ENCODE measurements at places on chromosomes 4 and X. TPM values are rescaled to one million over a fixed set of nuclear protein-coding genes. Genes with fewer than 3 reads are reported as not detected.

DNA sequence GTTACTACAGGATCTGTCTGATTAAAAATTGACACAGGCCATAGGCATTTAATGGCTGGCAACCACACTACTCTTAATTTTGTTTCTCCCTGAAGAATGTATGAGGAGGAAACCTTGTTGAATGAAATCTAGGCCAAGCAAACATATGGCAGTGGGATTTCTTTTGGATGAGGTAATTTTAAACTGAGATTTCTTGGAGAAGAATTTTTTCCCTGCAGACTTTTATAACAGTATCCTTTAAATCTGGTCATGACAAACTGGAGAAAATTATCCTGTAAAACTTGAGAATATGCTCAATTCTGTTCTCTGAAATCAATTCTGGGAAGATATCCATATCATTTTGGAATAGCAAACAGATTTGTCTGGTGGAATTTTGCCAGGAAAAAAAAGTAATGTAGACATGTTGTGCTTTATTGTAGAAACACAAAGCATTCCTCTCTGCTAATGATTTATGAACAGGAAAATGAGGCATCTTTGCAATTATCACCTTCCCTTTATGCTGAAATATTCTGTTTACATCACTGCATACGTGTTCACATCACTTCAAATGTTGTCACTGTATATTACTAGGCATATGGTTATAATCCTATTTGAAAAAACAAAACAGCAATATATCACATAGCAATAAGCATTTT, 108.3 kb upstream of the ARSJ start:
- DNase-seq: no peak
- H3K4me1 ChIP-seq: no peaks in the 10 kb centered on the region
- H3K27ac ChIP-seq: no peak overlapping the region
- no peaks in the 10 kb centered on the region for H3K36me3 ChIP-seq

GRCh38 chrX:132144061-132144460, 16.2 kb upstream of the FRMD7 start:
- H3K36me3 ChIP-seq: no peaks in the 10 kb centered on the region
- H3K4me1 ChIP-seq: no peaks in the 10 kb centered on the region
- DNase-seq: no peak
- no peaks in the 10 kb centered on the region for H3K27me3 ChIP-seq
- H3K27ac ChIP-seq: no peak overlapping the region

The COL4A6 gene
- 1.4 TPM for total RNA-seq

The GAGE2A gene
- not detected for total RNA-seq

DNA sequence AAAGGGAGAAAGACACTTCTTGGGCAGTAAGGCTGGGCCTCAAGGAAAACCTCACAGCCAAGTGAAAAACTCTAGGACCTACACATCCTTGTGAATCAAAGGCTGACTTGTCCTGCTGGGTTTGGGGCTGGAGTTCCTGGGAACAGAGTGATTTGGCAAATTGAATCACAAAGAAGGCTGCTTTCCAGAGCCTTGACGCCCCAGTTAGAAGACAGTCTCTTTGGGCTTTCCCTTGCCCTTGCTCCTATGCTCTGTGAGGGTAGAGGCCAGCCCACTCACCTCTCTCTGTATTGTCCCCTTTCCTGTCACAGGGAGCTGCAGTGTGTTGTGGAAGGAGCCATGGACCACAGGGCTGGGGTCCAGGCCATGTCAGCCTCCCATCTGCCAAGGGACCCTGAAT, 9.6 kb downstream of the AMER1 start:
- no peak for DNase-seq
- H3K27me3 ChIP-seq: no peaks in the 10 kb centered on the region
- H3K36me3 ChIP-seq: no peaks in the 10 kb centered on the region
- H3K4me1 ChIP-seq: no peaks in the 10 kb centered on the region
- no peak overlapping the region for H3K4me3 ChIP-seq
- no peak overlapping the region for H3K27ac ChIP-seq

DNA sequence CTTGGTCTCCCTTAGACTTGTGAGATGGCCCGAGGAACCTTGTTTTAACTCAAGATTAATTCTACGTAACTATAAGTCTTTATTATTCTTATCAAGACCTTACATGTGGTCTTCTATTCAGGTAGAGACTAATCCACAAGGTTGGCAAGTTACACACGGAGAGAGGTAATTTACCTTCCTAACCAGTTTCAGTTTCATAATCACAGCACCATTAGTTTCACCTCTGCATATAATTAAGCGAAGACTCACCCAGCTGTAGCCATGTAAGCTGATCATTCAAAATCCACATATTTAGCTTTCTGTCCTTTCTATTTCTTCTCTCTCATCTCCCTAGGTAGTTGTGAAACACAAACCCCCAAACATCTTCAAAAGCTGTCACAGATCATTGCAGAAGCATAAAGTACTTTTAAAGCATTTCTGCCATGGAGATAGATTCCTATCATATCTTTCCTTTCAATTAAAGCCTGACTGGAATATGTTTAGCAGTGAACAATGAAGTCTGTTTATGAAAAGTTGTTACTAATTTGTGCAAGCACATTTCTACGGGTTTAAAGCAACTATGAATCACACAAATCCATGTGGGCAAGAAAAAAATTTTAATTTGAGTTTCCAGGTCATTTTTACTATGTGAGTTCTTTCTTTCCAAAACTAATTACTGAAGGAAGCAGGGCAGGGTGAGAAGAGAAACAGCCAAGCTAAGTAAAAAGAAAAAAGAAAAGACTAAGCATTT, 78.5 kb downstream of the BTC start:
- no peaks in the 10 kb centered on the region for H3K27me3 ChIP-seq
- DNase-seq: no peak

DNA sequence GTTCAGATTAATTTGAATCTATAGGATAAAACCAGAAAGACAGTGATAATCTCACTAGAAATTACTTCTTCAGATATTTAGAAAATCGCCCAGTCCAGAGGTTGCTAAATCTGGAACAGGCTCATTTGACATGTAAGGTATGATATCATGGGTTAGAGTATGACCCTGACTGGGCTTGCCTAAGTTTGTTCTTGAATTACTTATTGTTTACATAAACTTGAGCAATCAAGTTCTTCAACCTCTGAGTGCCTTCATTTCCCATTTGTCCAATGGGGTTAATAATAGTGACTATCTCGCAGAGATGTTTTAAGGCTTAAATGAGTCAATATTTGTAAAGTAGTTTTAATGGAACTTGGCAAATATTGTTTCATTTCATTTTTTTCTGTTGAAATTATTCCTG, 1947.6 kb upstream of the IGFBP7 start:
- no peaks in the 10 kb centered on the region for H3K4me1 ChIP-seq
- DNase-seq: no peak
- no peak overlapping the region for H3K27ac ChIP-seq
- no peak overlapping the region for H3K4me3 ChIP-seq
- H3K36me3 ChIP-seq: no peaks in the 10 kb centered on the region

The PLXNB3 gene
- 0.14 TPM for total RNA-seq

The LONRF3 gene
- 0.19 TPM for total RNA-seq

DNA sequence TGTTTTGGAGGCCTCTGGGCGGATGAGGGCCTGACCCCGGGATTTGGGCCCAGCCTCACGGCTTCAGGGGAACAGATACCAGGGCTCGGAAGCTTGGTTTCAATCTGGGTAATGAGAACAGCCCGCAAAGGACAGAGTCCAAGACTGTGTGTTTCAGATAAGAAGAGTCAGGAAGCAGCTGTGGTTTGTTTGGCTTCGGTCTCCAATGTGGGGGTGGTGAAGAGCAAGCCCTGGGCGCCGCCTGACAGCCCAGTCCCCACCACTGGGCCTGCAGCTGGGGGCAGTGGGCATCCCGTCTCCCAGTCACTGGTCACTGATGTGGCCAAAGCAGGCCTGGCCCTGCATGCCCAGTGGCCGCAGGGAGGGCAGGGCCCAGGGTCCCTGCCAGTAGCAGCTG, 9.1 kb downstream of the WFS1 start:
- DNase-seq: no peak
- H3K36me3 ChIP-seq: no peaks in the 10 kb centered on the region
- H3K4me3 ChIP-seq: no peak overlapping the region
- H3K4me1 ChIP-seq: peaks cover 6% of the 10 kb centered on the region
- H3K27ac ChIP-seq: no peak overlapping the region

The LAS1L gene
- 28.8 TPM for total RNA-seq

DNA sequence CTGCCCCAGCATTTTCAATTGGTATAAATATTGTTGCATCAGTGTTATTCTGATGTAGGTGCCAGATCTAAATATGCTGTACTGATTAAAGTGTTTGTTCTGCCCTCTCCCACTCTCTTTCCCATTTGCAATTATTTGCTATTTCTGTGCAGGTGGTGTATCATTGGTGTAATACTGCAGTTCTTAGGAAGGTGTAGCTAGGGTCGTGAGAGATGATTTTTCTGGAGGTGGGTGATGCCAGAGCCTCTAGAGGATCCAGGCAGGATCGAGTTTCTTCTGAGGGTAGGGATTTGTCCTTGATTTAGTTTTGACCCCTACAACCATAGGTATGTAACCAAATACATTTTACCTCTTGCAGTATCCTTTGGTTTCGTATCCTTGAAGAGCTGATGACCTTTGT, 1.9 kb downstream of the SMAD1 start:
- H3K36me3 ChIP-seq: no peaks in the 10 kb centered on the region
- H3K27me3 ChIP-seq: no peaks in the 10 kb centered on the region
- peaks cover 2% of the 10 kb centered on the region for H3K4me1 ChIP-seq
- no peak for DNase-seq
- H3K27ac ChIP-seq: peak overlapping the region; percentile 98
- H3K4me3 ChIP-seq: peak overlapping the region; percentile 71

DNA sequence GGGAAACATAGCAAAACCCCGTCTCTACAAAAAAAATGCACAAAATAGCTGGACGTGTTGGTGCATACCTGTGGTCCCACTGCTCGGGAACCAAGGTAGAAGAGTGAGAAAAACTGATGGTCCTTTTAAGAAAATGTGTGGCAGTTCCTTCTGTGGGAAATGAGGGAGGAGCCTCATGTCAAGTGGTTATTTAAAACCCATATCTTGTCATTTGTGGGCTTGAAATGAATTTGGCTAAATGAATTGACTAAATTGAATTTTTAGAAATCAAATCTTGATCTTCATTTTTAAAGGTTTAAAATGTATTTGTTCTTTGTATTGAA, 16.2 kb upstream of the LAMP2 start:
- no peaks in the 10 kb centered on the region for H3K27me3 ChIP-seq
- no peak for DNase-seq
- no peaks in the 10 kb centered on the region for H3K4me1 ChIP-seq
- peak overlapping the region; percentile 55 for H3K4me3 ChIP-seq
- H3K36me3 ChIP-seq: no peaks in the 10 kb centered on the region

- no peak for DNase-seq
- H3K27ac ChIP-seq: no peak overlapping the region
- H3K36me3 ChIP-seq: no peaks in the 10 kb centered on the region
- no peaks in the 10 kb centered on the region for H3K27me3 ChIP-seq
- no peak overlapping the region for H3K4me3 ChIP-seq
Measured at GRCh38 chrX:14027036-14027435, 2.7 kb downstream of the GEMIN8 start.

GRCh38 chr4:8105306-8106100, 53.1 kb downstream of the ABLIM2 start:
- peaks cover 20% of the 10 kb centered on the region for H3K27me3 ChIP-seq

GRCh38 chrX:39869846-39870601, 227.7 kb downstream of the BCOR start:
- no peak overlapping the region for H3K4me3 ChIP-seq
- H3K27ac ChIP-seq: peak overlapping the region; percentile 52
- H3K36me3 ChIP-seq: no peaks in the 10 kb centered on the region

DNA sequence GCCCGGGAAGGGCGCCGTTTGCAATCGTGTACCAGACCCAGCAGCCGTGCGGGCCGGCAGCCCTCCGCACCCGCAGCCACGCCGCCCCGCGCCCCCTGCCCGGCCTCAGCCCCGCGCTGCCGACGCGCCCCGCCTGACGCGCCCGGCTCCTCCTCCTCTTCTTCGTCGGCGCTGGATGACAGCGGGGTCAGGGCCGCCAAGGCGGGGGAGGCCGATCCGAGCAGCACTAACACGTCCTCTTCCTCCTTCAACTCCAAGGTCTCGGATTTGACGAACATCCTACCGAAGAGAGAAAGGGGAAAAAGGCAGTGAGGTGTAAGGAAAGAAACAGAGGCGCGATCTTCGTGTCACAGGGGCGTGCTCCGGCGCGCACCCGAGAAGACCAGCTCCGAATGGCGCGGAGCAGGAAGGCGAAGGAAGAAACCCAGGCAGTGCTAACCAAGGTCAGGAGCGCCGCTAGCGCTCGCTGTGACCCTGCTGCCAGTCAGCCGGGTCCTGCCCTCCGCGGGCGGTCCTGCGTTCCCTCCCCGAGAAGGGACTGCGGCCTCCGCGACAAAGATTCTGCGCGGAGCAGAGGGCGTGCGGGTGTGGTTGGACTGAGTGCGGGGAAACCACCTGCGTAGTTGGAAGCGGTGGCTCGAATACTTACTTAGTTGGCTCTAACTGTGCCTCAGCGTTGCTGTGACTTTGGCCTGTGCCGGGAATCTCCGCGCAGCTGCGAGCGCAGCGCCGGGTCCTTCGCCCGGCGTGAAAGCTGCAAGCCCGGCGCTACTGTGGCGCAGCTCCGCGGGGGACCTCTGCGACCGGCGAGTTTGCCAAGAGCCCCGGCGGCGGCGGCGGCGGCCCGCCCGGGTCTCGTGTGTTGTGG, 548 bp downstream of the NEUROG2 start:
- no peak for DNase-seq
- H3K27me3 ChIP-seq: peaks cover 84% of the 10 kb centered on the region
- peaks cover 14% of the 10 kb centered on the region for H3K4me1 ChIP-seq
- H3K36me3 ChIP-seq: no peaks in the 10 kb centered on the region
- H3K4me3 ChIP-seq: peak overlapping the region; percentile 41

DNA sequence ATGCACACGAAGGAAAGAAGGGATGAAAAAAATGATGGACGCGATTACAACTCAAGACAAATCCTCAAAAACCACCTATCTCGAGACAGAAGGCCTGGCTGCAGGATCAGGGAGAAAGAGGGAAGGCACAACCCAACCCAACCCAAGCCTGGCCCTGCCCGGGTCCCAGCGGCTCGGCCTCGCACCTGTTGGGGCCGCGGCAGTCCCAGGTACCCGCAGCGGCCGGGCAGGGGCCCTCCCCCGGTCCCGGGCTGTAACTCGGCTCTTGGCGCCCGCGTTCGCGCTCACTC, 464 bp downstream of the RASGEF1B start:
- DNase-seq: no peak
- peaks cover 24% of the 10 kb centered on the region for H3K4me1 ChIP-seq
- H3K27ac ChIP-seq: peak overlapping the region; percentile 98
- peak overlapping the region; percentile 75 for H3K4me3 ChIP-seq
- H3K27me3 ChIP-seq: no peaks in the 10 kb centered on the region

DNA sequence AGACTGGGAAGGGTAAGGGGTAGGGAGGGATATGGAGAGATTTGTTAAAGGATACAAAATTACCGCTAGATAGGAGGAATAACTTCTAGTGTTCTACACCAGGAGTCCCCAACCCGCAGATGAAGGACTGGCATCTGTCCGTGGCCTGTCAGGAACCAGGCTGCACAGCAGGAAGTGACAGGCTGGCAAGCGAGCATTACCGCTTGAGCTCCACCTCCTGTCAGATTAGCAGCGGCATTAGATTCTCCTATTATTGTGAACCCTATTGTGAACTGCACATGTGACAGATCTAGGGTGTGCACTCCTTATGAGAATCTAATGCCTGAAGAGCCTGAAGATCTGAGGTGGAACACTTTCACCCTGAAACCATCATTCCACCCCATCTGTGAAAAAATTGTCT, 27.9 kb upstream of the BBS7 start:
- H3K4me1 ChIP-seq: no peaks in the 10 kb centered on the region
- no peaks in the 10 kb centered on the region for H3K36me3 ChIP-seq
- no peaks in the 10 kb centered on the region for H3K27me3 ChIP-seq
- H3K4me3 ChIP-seq: no peak overlapping the region
- H3K27ac ChIP-seq: no peak overlapping the region

The TRIM75 gene
- total RNA-seq: not detected
